T-helper 22 cell (primary cell): ENCODE measurements at places on chromosomes 11 and 22.

- no peak for DNase-seq
Observed at GRCh38 chr11:91795139-91795887, 429.3 kb upstream of the FAT3 start.

GRCh38 chr11:106415510-106415909 lies 338.0 kb downstream of the AASDHPPT start:
- no peak for DNase-seq

DNA sequence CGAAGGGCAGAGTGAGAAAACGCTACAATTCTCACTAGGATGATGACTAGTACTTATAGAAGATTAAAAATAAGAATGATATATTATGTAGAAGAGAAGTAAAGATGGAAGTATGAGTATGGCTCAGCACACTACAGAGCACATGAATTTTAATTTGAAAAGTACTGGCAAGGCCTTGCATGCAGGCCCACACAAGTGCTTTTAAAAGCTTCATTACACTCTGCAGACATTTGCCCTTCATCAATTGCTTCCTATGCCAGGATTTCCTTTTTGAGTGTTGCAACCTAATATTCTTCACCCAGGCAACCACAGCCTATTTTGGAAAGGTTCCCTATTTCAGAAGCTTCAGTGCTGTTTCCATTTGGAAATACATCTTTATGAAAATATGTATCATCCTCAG lies 81.1 kb downstream of the LARGE2 start:
- no peak for DNase-seq

DNA sequence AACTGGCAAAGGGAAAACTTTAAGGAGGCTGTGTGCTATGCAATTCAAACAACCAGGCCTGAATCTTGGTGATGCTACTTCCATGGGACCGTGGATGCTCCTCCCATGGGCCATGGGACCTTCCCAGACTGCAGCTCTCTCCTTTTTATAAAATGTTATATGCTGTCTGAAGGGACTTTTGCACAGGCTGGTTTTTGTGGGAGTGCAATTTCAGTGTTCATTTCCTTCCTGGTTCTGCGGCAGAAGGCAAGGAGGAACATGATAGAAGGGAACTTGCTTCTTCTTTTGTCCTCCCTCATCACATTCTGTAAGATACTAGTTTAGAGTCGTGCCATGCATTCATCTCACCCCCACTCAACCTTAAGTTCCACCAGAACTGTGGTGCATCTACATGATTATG lies 68.9 kb downstream of the C11orf58 start:
- no peak for DNase-seq

- DNase-seq: peak; percentile 18
Observed at GRCh38 chr11:83157594-83158356, 844 bp downstream of the PCF11 start.
